GM12892 (cell line): ENCODE measurements at places on chromosomes 4 and X.

DNA sequence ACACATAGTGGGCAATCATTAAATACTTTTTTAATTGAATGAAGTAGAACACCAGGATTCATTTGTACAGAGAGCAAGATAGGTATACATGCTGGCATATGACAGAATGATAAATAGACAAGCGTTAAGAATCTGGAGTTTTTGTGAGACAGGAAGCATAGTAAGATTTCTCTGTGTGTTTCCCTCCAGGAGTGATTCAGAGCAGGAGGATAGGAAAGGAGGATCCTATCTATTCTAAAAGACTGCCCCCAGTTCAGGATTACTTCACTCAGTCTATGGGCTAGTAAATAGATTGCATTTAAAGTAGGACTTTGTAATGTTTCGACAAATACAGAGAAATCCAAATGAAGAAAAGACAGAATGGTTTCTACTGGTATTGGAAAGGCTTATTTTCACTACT lies 423.7 kb downstream of the PDGFC start:
- DNase-seq, result no peak

DNA sequence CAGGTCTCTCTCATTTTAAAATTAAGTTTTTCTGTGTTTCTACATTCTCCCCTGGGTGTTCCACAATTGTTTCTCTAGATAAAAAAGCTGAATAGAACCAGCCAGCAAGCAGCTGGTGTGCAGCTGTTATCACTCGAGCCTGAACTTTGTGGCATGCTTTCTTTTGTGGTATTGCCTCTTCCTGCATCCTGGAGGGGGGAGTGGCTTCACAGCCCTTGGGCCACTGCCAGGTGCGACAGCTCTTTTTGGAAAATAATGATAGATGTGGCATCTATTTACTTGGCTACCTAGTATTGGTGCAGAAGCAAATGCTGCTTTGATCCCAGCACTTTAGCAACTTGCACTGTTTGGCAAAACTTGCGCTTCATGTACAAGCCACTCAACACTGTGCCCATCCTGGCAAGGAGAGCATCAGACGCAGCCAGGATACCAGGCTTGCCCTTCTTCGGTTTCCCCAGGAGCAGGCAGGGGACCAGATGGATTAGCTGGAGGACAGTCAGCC lies 69.4 kb downstream of the HMGB2 start:
- no peak for DNase-seq

GRCh38 chr4:77721073-77721472 lies 98.1 kb downstream of the CNOT6L start:
- DNase-seq, result no peak

DNA sequence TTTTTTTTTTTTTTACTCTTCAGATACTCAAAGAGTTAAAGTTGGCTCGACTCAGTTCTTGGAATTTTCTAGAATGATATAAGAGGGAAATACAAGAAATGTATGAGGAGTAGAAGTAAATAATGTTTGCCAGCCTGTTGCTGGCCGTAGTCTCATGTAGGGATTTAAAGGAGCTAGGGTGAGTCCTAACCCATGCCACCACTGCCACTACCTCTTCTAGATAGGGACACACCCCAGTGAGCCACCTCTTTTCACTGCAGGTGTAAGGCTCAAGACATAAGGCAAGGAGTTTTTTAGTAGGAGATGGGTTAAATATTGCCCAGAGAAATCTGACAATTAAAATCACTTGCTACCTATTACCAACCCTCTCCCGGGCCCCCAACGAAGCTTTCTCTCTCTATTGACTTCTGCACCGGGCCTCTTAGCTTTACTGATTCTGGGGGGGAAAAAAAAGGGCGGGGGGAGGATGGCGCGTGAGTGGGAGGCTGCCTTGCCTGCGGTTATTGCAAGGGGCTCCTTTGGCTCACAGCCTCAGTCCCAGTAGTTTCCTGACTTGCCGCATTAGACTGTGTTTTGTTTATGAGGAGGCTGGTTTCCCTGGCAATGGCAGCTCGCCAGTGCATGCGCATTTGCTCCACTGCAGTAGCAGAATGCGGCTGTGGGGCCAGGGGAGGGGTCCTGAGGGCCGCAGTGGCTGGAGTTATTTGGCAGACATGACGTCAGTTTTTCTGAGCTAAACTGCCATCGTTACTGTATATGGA lies 3.0 kb downstream of the LINC00632 start:
- DNase-seq, result no peak

DNA sequence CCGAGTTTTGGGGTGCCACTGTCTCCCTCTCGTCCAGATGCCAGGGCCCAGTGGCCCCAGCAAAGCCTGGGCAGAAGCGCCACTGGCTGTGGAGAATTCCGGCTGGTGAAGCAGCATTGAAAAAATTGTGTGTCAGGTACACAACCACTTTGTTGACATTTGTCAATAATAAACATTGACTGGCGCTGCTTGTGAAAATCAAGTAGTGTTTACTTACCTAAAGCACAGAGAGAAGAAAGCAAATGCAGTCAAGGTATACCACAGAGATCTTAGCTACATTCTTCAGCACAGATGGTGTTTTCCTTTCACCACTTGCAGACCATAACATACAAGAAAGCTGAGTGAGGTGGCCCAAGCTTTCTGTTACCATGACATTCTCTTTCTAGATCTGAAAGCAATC lies 14.5 kb upstream of the SLC7A11 start:
- no peak for DNase-seq

GRCh38 chr4:5789141-5789540 lies 78.1 kb downstream of the EVC start:
- DNase-seq, result no peak

GRCh38 chrX:31212856-31213748 lies 141.3 kb upstream of the FTHL17 start:
- DNase-seq, result no peak

- no peak for DNase-seq
These were observed 1.6 kb upstream of the IDUA start for GRCh38 chr4:985123-985830.

GRCh38 chr4:87910795-87911194 lies 64.7 kb upstream of the SPP1 start:
- DNase-seq, result no peak

DNA sequence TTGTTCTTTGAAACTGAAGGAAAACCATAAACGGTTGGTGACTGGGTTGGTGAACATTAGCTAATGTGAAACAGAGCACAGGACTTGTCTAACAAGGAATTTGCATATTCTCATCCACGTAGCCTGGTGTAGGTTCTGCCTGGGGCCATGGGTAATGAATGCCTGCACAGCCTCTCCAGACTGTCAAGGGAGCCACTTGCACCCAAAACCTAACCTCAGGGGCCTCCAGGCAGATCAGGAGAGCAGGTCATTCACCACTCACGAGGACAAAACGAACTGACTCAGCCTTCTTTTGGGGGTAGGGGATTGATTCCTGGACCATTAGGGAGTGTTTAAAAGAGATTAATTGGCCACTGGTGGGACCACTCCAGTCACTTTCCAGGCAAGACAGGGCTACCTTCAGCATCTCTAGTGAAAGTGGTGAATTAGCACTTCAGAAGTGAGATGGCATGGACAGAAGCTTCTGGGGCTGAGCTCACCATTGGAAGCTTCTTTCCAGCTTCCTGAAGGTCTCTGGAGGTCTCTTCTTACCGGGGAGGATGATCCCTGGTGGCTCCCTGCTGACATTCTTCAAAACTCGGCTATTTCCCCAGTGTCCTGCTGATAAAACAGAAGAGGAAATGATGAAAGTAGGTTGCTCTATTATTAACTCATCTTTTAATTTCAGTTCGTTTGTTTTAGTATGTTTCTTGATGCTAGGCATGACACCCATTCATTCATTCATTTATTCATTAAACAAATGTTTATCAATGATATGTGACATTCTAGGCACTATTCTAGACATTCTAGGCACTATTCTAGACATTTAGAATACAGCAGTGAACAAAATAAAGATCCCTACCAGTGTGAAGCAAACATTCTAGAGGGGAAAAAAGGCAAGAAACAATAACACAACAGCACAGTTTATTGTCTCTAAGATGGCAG lies 104.5 kb upstream of the LNX1 start:
- no peak for DNase-seq
